DMS79 treated with DMSO at 0.1 percent for 48 hours (cell line): ENCODE measurements at places on chromosomes 16 and 17.

- DNase-seq = no peak
These were observed 127.0 kb downstream of the BANP start for GRCh38 chr16:88078111-88078775.

- no peak for DNase-seq
These were observed 1.6 kb downstream of the GFER start for GRCh38 chr16:1985466-1986150.

DNA sequence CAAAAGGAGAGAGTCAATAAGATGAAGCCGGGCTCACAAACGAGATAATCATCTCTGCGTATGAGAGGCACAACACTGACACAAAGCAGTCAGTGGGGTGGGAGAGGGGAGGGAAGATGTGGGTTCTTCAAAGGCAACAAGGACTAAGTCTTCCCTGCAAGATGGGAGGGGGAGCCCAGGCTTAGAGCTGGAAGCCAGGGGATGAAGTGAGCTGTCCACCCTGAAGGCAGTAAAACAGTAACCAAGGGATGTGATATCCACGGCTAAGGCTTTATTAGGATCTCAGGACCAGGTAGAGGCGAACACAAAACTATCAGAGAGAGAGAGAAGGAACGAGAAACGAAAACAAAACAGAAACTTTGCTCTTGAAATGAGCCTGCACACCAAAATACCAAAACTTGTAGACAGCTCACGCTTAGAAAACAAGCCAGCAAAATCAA is 115.9 kb downstream of the DYNLRB2 start:
- no peak for DNase-seq

DNA sequence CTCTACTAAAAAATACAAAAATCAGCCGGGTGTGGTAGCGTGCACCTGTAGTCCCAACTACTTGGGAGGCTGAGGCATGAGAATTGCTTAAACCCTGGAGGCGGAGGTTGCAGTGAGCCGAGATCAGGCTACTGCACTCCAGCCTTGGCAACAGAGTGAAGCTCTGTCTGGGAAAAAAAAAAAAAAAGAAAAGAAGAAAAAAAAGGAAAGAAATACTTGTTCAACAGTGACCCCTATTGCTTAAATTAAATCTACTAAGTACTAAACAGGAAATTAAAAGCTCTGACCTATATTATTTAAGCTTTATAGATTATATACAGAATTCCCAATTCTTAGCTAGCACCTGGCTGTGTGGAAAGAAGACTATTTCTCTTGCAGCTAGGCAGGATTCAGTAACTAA is 48.9 kb downstream of the FBXL20 start:
- no peak for DNase-seq

GRCh38 chr17:70552230-70552981 is 383.1 kb downstream of the KCNJ2 start:
- DNase-seq = no peak

- DNase-seq = peak; percentile 41
These were observed 40.8 kb upstream of the CMIP start for GRCh38 chr16:81403601-81404391.

- DNase-seq = no peak
These were observed 3.3 kb downstream of the ZCCHC14 start for GRCh38 chr16:87489434-87490045.
